Naive thymus-derived CD4-positive, alpha-beta T cell (primary cell): ENCODE measurements at places on chromosomes 7 and 10. TPM values are rescaled to one million over a fixed set of nuclear protein-coding genes. Genes with fewer than 3 reads are reported as not detected.

GRCh38 chr10:99711129-99711719, 20.7 kb downstream of the COX15 start:
- peak; percentile 43 for DNase-seq

GRCh38 chr7:140876519-140877248, 48.0 kb downstream of the BRAF start:
- DNase-seq: no peak

DNA sequence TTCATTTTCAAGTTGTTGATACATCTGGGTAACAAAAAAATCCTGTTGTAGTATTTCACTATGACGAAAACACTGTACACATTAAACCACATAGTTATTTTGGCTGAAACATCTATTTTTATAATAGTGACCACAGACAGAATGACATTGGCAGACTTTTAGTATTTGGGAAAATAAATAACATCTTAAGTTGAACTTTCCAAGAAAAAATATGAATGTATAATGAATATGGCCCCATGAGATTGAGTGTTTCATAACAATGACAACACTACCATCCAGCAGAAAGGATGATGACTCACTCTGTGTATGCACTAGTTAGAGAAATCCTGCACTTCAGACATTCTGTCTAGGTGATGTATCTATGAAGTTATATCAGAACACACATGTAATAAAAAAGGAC, 118.1 kb downstream of the SEMA3D start:
- no peak for DNase-seq

DNA sequence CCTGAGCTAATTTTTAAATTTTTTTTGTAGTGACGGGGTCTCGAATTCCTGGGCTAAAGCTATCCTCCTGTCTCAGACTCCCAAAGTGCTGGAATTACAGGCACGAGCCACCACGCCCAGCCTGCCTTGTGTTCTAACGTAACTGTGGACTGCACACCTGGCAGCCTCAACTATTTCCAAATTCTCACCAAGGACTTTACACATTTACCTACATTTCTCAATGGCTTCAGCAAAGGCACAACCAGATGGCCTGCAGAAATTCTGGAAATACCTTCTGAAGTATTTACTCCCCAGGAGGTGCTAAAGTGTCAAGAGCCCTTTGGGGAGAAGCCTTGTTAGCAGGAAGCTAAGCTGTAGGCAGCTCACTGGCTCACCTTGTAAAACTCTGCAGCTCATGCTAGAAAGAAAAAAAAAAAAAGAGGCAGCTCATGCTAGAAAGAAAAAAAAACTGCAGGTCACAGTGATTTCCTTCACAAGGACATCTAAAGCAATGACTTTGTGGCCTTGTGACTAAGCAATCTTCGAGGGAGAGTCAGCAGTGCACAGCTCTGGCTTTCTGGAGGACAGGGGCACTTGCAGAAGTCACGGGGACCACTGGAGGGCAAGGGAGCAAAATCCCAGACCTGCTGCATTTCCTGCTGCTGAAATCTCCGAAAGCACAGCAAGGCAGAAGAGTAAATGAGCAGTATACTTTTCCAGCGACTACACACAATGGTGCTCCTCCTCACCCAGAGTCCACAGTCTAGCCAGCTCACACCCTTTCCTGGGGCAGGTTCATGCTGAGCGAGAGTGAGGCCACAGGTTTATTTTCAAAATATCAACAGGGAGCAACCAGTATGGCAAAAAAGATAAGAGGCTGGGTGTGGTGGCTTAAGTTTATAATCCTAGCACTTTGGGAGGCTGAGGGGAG, 40.4 kb downstream of the BAIAP2L1 start:
- no peak for DNase-seq

- DNase-seq: no peak
Observed at GRCh38 chr7:80298201-80298600, 163.6 kb downstream of the GNAI1 start.

GRCh38 chr7:50210706-50211115, 93.8 kb upstream of the IKZF1 start:
- no peak for DNase-seq

- DNase-seq: no peak
Observed at GRCh38 chr7:20577441-20578071, 37.9 kb upstream of the ABCB5 start.

- no peak for DNase-seq
Observed at GRCh38 chr10:62052276-62052675, 150.8 kb downstream of the ARID5B start.

DNA sequence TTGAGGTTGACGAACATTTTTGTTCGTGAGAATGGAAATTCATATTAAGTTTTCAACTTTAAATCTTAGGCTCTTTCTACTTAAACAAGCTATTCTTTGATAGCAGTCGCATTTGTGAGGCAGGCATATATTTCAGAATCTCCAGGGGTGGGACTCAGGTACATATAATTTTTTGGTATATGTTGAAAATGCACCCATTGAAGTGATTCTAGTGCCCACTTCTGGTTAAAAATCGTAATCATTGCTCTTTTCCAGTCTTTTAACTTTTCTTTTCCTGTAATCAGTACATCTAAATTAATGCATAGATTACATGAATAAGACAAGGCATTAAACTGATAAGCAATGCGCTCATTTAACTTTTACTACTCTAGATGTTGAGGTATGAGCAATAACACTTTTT, 67.8 kb downstream of the ZNRF2 start:
- peak; percentile 34 for DNase-seq

DNA sequence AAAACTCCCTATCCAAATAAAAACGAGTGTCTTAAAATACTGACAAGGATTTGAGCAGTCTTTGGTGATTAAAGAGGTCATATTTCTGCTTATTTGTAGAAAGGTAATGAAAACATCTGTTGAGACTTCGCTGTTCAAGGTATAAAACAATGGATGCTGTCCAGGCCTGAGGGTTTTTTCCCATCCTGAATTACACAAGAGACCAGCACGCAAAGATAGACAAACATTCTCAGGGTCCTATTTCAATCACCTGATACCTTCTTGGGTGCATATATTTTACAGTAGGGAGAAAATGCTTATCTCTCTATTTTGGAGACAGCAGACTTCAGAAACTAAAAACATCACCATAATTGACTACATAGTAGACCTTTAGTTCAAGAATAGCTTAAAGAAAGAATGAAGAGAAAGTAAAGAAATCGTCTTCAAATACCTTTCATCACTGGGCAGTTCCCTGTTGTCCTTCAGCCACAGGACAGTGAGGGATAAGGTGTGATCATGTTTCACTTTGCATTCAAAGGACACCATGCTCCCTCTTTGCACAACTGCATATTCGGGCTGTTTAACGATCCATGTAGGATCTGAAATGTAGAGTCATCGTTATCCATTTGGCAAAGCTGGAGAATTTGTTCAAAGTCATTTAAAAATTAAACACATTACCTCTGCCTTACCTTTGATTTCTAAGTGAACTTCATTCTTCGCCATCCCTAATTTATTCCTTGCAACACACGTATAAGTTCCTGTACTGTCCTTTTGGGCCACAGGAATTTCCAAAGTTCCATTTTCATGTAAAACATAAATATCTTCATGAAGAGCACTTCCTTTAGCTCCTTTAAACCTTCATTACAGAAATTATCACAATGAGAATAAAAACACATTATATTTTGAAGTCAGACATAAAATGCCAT, 63.7 kb upstream of the LAMB4 start:
- DNase-seq: no peak

- DNase-seq: no peak
Observed at GRCh38 chr10:6197321-6197720, 5.4 kb upstream of the PFKFB3 start.

DNA sequence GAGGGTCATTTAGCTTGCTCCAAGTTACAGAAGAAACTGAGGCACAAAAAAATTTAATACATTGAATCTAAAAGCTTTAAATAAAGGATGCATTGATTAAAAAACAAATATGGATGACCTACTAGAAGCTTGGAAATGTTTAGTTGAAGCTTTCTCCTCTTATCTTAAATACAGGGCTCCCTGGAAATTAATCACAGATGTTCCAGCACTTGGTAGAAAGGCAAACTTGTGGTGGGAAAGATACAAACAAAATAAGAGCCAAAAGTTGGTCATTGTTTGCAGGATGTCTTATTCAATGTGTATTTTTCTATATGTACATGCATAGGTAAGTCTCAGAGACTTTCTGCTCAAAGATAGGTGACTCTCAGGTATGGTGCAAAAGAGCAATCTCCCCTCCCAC, 40.7 kb upstream of the LYZL1 start:
- DNase-seq: no peak

LRRD1 gene
- polyA plus RNA-seq: not detected

OR2A7 gene
- polyA plus RNA-seq: 0.52 TPM

GRB10 gene
- polyA plus RNA-seq: 2.6 TPM

CNNM1 gene
- polyA plus RNA-seq: 0.30 TPM

AZGP1 gene
- not detected for polyA plus RNA-seq

CYP3A4 gene
- polyA plus RNA-seq: not detected

CYP2W1 gene
- polyA plus RNA-seq: not detected

TIAL1 gene
- polyA plus RNA-seq: 10.5 TPM
